ENCODE measurements at places on chromosomes 12 and 14.

DNA sequence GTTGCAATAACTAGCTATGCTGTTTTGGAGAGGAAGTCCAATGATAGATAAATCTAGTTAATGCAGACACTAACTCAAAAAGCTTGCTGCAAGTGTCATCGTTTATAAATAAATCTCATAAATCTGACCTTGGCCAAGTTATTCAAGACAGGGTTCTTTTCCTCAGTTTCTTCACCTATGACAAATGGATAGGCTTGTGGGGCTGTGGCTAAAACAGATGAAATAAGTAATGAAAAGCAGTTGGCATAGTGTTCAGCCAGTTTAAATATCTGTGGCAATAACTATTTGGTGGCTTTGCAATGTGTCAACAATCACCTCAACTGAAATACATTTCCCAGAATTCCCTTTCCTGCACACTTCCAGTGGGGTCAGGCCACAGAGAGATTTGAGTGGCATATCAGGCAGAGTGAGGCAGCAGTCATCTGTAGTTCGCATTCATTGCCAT lies 169.9 kb downstream of the DYRK2 start:
- no peak for DNase-seq

DNA sequence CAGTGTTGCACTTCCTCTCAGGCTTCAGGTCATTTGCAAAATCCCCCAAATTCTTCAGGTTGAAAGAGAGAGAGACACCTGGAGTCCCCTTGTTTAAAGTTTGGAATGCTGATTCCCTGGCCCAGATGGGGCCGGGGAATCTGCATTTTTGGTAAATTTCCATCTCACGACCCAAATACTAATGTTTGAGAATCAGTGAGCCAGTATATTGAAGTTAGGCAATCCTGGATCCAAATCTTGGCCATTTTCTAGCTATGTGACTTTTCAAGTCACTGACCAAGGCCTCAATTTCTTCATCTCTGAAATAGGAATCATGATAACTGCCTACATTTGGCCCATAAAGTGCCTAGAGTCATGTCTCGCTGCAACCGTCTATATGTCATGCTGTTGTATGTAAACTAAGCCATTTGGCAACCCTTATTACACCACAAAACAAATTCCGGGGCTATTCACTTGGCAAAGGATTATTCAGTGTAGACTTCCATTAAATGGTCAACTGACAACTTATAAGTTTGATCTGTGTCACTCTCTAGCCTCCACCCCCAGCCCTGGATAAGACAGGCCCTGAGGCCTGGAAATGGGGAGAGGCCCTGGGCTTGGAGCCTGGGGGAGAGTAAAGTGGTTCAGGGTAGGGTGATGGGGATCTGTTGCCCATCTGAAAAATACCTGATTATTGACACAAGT lies 3.7 kb upstream of the ZFP36L1 start:
- no peak for DNase-seq

DNA sequence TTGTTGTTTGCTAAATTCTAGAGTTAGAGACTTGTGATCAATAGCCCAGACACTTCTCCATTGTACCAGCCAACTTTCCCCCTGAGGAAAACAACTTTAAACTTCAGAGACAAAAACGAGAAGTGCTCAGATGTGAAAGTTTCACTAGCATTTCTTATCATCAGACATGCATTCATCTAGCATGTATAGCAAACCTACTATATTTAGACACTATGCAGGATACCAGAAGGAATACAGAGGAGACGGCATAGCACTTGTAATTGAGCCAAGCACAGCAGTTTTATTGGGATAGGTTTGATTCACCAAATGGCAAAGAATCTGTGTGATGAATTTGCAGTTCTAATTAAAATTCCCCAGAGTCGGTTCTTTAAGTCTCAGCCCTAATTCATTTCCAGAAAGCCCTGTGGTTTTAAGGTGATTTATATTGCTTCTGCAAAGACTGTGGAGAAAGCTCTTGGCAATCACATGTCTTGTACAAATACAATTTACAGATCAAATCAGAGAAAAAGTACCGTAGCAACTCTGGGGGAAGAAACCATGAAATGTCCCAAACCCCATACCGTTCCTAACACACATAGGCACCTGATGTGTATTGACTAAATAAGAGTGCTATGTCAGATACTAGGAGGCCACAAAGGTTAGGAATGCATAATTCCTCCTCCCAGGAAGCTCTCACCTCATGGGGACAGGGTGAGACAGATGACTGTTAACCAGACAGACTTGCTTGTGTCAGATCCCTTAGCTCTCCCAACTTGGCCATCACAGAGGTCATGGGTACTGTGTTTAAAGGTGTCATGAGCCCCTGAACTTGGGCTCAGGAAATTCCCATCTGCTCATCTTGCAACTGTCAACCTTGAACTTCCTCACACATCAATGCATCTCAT lies 69.6 kb upstream of the KRAS start:
- no peak for DNase-seq

DNA sequence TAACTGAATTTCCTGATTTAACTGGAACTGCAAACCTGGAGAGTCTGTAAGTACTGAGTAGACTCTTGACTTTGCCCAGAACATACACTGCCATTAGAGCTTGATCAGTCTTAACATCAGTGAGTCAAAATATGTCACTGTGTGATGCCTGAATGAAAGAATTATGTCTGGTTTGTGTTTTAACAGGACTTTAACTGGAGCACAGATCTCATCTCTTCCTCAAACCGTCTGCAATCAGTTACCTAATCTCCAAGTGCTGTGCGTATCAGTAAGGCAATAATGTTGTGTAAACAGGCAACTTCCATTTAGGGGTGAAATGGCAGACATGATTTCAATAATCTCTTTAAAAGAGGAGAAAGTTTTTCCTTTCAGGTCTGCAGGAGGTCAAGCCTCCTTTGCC lies 97.0 kb downstream of the ZFC3H1 start:
- DNase-seq = no peak

- DNase-seq = no peak
These were observed 372.8 kb downstream of the TMEM132D start for GRCh38 chr12:129530984-129531383.

DNA sequence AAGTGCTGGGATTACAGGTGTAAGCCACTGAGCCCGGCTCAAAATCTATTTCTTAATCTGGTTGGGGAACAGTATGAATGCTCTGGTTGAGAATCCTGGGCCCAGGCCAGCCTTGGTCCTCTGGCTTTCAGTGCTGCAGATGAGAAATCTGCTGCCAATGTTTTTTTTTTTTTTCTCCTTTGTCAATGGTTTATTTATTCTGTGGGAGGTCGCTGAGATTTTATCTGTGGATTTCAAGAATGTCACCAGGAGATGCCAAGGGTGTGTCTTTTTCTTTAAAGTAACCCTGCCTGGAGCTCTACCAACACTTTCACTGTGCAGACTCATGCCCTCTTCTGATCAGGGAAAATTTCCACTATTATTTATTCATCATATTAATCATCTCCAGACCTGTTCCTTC lies 3.6 kb downstream of the SLC25A29 start:
- DNase-seq = no peak

DNA sequence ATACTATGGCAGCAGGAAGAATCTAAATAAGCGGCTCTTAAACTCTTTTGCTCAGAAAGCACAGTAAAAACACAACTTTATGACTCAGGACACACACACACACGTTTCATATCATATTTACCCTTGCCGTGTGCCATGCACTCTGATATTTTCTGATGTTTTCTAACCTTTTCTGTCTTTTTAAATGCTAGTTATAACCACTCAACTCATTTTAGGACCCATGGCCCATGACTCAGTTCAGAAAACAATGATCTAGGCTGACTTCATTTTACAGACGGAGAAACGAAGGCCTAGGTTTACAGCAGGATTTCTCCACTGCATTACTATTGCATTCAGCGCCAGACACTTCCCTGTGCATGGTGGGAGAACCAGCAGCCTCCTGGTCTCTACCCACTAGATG lies 9.1 kb downstream of the VWF start:
- no peak for DNase-seq

DNA sequence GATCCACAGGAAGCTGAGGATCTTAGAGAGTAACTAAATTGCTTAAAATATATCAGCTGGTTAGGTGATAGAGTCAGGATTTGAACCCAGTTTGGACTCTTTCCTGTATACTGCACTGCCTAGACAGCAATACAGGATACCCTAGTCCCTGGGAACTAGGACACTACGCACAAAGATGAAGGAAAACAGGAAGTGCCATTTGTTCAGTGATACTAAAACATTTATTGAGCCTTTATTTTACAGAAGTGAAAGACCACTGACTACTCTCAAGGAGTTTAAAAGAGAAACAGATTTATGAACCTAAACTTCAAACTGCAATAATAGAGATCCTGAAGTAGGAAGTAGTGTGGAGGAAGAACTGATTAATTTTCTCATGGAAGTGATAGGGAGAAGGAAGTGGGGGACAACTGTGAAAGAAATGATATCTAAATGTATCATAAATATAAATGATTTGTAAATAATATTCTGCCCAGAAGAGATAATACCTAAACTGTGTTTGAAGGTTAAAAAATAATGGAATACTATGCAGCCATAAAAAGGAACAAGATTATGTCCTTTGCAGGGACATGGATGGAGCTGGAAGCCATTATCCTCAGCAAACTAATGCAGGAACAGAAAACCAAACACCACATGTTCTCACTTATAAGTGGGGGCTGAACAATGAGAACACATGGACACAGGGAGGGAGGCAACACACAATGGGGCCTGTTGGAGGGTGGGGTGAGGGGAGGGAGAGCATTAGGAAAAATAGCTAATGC lies 18.2 kb downstream of the MSRB3 start:
- no peak for DNase-seq

GRCh38 chr12:85260896-85261295 lies 19.1 kb upstream of the ALX1 start:
- no peak for DNase-seq

- DNase-seq = no peak
These were observed 17.6 kb upstream of the TRAF3 start for GRCh38 chr14:102759456-102760187.

DNA sequence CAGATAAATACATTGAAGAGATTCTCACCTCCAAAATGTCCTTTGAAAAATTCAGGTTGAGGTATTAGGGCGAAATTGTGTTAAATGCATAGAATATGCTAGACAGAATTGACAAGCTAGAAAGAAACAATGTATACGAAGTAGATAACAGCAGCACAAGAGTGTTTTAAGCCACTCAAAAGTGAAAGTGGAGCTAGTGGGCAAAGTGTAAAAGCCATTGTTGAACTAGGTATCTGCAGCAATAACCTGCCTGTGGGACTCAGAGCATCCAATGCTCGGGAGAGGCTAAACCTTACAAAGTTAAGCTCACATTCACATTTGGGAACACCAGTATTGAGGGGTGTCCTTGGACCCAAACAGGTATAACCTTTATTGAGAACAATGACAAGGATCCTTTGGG lies 180.6 kb upstream of the TMPO start:
- no peak for DNase-seq

- DNase-seq = no peak
These were observed 379.1 kb downstream of the TMEM121 start for GRCh38 chr14:105905456-105905855.

DNA sequence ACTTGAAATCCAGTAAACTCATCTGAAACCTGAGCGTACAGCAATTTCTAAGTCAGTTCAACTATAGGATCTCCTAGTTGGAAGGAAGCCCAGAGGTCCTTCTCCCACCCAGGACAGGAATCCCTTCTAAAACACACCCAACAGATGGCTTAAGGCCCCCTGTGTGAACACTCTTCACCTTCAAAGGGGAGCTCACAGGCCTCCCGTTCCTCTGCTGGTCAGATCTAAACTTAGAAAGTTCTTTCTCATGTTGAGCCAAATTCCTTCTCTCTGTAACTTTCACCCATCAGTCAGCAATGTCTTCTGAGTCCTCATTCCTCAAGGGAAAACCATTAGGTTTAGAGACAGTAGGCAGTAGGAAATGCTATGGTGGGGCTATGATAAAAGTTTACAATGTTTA lies 355.2 kb downstream of the PCNX1 start:
- DNase-seq = no peak

GRCh38 chr12:117685110-117685926 lies 283.5 kb downstream of the KSR2 start:
- peak; percentile 66 for DNase-seq

DNA sequence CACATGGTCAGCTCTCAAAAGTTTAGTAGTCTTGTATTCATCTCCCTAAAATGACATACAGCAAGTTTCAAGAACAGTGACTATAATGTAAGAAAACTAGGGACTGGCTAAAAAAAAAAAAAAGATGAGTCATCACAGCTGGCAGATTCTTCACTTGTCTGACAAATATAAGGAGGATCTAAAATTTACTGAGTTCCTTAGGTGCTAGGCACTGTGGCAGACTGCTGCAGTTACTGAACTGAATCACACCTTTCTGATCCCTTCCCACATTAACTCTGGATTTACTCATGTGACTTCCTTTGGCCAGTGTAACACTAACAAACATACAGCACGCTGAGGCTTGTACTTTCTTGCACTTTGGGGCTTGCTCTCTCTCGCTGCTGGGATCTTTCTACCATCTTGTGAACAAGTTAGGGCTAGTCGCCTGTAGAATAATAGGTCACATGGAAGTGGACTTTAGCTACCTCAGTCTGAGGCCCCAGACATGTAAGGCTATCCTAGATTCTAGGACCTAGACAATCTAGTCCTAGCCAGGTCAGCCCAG lies 32.1 kb downstream of the BAZ1A start:
- DNase-seq = no peak

DNA sequence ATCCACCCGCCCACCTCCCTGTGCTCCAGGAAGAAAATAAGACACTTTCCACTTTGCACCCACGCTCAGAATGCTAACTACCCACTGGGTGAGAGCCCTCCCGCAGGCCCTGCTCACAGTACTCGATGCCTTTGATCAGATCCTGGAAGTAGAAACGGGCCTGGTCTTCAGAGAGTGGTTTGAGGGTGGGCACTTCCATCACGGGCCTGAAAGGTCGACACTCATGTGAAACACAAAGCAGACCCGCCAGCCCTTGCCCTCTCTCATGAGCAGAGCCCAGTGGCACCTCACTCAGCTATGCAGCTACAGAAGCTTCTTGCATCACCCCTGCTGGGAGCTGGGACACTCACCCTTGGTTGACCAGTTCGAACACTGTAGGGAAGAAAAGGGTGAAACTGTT lies 41.1 kb downstream of the CAMKK2 start:
- no peak for DNase-seq

GRCh38 chr12:40055228-40055579 lies 50.7 kb downstream of the SLC2A13 start:
- no peak for DNase-seq

DNA sequence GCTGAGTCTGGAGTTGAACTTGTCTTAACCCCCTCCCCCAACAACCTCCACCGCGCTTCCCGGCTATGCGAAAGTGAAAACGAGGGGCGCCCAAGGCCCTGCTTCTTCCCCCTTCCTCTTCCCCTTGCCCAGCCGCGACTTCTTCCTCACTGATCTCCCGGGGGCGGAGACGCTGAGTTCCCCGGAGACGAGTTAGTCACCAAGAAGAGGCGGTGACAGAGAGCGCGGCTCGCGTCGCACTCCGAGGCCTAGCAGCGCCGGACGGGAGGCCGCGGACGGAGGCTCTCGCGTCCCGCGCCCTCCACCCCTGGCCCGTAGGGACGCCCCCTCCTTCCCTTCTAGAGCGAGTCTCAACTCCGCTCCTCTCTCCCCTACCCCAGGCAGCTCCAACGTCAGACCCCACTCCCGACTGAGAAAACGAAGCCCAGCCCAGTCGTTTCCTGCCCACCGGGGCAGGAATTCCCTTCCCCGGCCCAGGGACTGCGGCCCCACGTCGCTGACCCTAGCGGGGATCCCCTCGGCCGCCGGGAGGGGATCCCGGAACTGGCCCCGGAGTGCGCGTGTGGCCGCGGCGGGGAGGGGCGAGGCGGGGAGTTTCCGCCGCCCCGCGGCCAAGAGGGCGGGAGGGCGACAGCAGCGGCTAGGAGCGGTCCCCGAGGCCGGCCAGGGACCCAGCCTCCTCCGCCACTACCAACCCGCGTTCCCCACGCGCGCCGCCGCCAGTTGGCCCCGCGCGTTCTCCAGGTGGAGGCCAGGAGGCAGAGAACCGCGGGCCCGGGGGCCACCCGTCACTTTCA lies 1.4 kb downstream of the BAZ1A start:
- DNase-seq = peak; percentile 91

Data from psoas muscle (tissue), 8 donors.